ENCODE measurements at places on chromosomes 1 and 21.

- no peak for DNase-seq
Observed at GRCh38 chr1:209516771-209517680, 66.5 kb upstream of the CAMK1G start.

DNA sequence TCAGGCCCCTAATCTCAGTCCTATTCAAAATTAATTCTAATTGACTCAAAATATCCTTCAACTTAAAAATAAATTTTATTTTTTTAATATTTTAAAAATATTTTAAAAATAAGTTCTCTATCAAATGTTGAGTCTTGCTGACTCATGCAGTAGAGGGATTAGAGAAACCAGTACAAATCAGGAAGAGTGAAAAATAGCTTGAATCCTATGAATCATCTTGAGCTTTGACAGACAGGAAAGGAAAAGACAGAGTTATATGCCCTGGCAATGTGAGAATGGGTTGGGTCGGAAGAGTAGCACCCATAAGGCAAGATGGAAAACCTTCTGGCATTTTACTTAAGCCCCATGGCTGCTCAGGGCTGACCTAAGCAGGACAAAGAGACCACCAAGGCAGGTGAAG, 346.6 kb upstream of the RUNX1 start:
- DNase-seq, result no peak

GRCh38 chr1:21618561-21619374, 50.4 kb downstream of the RAP1GAP start:
- DNase-seq, result no peak

- no peak for DNase-seq
Observed at GRCh38 chr1:208509072-208509471, 264.9 kb upstream of the PLXNA2 start.

DNA sequence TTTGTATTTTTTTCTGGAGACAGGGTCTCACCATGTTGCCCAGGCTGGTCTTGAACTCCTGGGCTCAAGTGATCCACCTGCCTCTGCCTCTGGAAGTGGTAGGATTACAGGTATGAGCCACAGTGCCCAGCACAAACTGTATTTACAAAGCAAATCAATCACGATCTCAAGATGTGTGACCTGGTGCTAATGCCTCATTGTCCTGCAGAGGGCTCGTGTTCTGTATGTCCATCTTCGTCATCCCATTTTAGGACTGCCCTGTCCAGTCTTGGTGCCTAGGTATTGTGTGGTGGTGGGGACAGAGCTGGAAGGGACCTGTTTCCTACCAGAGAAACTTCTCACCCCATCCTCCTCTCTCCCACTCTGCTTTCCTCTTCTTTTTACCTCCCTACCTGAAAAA, 20.2 kb downstream of the PROK1 start:
- DNase-seq, result no peak

Data from stimulated activated naive CD8-positive, alpha-beta T cell treated with anti-CD3 and anti-CD28 coated beads, Interleukin-15, Interleukin-2, amounts not matched to agents 100 U/mL and 50 U/mL, for 24 hours (primary cell).